Effector CD4-positive, alpha-beta T cell (primary cell): ENCODE measurements at places on chromosomes 2 and 18.

- no peak for DNase-seq
Measured at GRCh38 chr18:49880661-49881060, 67.3 kb upstream of the ACAA2 start.

DNA sequence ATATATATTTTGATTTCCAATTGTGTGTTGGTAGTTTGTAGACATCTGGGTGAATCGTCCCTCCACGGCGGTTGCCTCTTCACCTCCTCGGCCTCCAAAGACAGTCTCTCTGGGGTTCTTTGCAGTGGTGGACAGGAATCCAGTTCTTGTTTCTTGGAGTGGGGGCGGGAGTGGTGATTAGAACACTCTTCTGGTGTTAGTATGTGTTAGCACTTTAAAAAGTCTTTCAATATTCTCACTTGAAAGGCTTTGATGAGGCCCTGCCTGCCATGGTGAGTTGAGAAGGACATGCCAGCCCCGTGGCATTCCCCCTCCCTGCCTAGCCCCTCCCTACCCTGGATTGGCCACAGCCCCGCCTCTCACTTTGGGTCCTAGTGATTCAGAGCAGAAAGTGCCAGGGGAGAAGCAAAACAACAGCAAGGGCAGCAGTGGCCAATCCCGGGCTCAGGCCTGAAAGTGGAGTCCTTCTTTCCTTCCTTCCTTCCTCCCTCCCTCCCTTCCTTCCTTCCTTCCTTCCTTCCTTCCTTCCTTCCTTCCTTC, 316.8 kb upstream of the HS6ST1 start:
- no peak for DNase-seq

DNA sequence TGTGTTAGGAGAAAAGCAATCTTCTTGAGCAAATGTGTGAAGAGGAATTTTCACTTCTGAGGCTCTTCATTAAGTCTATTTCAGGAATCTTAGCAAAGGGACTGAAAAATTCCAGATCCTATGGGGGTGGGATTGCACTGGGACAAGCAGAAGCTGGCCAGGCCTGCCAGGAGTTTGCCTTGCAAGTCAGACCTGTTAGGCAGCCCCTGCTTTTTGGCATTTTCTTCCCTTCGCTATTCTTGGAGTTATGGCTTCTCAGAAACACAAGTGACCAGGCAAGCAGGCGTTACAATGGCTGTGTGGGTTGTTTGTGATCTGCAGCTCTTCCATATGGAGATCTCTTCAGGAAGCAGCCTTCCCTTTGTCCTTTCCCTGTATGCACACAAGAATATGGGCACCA, 8.0 kb upstream of the CCDC85A start:
- no peak for DNase-seq

GRCh38 chr18:58662118-58662517, 9.1 kb upstream of the MALT1 start:
- no peak for DNase-seq

DNA sequence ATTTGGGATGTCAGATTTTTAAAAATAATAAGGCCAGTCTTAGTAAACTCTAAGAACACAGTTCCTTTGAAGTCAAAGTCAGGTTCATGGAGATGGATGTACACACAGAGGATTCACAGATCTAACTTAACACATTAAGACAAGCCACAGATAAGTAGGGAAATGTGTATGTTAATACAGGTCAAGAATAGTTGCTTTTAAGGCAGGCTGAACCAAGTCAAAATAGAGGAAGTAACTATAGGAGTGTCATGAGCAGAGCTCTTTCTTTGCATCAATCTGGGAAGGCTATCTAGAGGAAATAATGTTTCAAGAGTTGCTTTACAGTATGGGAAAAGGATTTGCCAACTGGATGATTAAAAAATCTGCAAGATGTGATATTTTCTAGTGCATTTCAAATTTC, 128.0 kb upstream of the FBXO11 start:
- DNase-seq: no peak

DNA sequence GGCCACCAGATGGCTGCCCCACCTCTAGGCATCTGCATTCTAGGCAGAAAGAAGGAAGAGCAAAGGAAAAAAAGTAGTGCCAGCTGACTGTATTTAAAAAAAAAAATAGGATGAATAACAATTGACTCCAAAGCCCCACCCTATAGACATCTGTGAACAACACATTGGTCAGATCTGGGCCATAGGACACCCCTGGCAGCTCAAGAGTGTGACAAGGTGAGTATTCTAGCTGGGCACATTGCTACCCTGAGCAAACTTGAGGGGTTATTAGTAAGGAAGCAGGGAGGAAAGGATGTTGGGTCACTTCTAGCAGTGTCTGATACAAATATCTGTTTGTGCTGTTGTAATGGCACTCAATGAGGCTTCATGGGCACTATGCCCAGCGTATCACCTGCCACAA, 58.6 kb upstream of the NPAS2 start:
- DNase-seq: no peak

GRCh38 chr2:230775737-230776136, 63.1 kb downstream of the CAB39 start:
- no peak for DNase-seq

- no peak for DNase-seq
Measured at GRCh38 chr2:194319222-194319992, 1337.6 kb upstream of the SLC39A10 start.

- no peak for DNase-seq
Measured at GRCh38 chr2:168604252-168604651, 148.2 kb downstream of the CERS6 start.

GRCh38 chr2:119574864-119575263, 30.6 kb downstream of the CFAP221 start:
- DNase-seq: no peak

DNA sequence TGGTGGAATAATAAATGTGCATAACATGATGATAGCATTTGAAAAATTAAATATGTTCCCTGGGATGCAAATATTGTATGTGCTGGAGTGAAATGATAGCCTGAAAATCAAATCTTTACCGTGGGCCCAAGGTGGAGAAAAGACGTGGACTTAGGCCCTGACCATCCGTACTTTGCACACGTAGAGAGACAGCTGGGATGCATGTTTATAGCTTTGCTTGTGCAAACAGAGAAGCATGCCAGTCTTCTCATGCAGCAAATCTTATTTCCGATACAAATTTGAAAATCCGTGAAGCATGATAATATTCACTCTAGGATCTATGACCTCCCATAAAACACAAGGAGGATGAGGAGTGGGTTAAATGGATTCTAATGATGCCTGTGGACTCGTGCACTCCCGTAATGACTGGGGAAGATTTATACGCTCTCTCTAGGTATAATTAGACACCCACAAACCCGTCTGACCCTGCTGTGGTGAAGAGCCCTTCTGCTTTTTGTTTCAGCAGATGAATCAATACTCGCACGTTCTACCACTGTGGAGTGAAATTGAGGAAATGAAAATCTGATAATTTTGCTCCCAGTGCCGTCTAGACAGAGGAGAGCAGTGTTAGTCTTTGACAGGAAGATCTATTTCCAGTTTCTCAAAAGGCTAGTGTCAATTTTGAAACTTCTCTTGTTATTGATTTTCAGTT, 810.3 kb upstream of the SALL3 start:
- DNase-seq: no peak

- DNase-seq: no peak
Measured at GRCh38 chr2:22458440-22458839, 926.5 kb upstream of the KLHL29 start.

DNA sequence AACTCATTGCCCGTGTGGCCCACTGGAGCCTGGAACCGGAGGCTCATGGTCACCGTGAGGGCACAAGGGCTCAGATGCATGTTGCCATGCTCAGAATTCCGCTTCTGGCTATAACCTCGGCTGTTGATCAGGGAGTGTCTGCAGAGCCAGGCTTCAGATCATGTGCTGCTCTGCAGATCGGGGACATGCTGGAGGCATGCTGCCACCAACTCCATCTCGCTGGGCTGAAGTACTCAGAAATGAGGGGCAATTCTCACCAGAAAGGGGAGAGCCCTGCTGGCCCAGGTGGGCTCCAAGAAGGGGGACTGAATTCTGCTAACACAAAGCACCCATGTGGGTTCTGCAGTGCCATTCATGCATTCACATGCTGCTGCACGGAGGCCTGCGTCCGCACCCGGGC, 269.2 kb upstream of the PXDN start:
- DNase-seq: no peak

DNA sequence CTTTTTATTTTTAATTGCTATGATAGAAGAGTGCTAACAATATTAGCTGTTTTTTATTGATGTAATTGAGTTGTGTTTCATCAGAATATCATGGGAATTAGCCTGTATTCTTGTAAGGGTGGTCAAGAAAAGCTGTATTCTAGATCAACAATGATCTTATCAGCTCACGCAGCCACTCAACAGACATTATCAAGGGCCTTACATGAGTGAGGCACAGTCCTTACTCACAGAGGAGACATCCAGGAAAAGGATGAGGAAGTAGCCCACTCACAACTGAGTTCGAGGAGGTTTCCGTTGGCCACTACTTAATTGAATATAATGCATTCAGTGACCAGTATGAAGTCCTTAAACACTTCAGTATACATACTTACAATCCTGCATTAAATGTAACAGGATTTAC, 152.5 kb downstream of the AFF3 start:
- DNase-seq: no peak

GRCh38 chr2:58715344-58715743, 474.2 kb upstream of the FANCL start:
- DNase-seq: no peak

DNA sequence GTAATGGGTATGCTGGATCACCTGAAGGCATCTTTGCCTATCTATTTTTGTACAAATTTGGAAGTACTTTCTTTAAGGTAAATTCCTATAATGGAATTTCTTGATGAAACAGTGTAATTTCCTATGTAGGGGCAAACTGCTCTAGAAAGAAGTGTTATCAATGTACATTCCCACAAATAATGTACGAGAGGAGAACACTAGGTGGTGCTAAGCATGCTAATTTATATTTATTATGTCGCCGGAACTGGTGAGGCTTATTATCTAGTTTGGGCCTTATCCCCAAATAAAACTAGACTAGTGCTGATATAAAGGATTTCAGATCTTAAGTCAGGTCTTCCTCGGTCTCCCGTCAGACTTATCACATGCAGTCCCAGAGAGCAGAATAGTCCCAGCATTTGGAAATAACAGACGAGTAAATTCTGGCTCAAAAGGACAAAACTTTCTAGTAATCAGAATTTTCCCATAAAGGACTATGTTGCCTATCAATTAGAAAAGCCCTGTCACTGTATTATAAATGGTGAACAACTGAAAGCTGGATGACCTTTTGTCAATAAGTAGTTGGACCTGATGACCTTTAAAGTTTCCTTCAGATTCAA, 86.9 kb upstream of the RBBP8 start:
- DNase-seq: no peak

GRCh38 chr2:148802448-148803220, 72.4 kb upstream of the KIF5C start:
- no peak for DNase-seq

DNA sequence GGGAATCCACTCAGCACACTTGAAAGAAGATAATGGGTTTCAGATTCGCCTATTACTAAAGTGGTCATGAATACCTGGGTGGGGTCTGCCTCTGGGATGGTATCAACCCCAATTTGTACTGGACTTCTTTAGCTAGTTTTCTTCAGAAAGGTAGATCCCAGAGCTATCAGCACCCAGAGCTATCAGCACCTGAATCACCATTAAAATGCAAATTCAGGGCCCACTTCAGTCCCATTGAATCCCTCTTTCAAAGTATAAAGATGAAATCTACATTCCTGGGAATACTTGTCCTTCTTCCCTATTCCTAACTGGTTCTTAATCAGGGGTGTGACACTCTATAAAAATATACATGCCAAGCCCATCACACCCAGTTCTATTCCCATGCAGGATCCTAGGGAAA, 914.3 kb downstream of the DCC start:
- no peak for DNase-seq

DNA sequence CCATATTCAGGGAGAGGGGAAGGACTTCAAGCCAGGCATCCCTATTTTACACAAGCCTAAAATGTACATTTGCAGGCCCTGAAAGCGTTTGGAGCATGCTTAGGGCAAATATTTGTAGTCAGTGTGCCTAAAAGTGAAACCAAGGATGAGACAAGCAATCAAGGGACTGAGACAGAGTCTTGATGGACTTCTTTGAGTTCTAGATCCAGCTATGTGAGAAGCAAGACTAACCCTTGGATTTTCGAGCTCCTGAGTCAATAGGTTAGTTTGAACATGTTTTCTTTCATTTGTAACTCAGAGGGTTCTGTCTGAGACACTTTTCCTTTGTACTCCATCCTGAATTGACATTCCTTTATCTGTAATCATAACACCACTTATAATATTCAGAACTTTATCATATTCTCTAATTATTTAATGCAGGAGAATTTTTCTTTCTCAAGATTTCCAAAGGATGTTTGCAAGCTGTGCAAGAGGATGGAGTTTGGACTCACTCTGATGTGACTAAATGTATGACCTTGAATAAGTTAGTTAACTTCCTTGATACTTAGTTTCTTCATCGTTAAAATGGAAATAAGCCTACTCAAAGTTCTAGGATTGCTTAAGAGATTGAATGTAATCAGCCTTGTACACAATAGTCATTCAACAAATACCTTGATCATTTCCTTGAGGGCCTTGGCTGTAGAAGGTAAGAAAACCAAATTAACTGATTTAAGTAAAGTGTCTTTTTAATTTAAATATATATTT, 1237.8 kb upstream of the ZEB2 start:
- DNase-seq: no peak

DNA sequence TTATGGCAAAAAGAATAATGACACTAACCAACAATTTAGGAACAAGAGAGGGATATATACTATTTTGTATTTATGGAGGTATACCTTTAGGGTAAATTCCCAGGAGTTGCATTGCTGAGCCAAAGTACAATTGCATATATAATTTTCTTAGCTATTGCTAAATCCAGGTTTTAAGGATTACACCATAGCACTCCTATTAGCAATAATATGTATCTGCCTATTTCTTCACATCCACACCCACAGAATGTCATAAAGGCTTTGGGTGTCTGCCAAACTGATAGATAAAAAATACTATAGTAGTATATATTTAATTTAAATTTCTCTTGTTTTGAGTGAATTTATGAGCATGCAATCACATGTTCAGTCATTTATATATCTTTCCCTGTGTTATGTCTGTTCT, 11.5 kb upstream of the SERPINB13 start:
- DNase-seq: no peak

- no peak for DNase-seq
Measured at GRCh38 chr2:215419113-215419512, 16.8 kb downstream of the FN1 start.

DNA sequence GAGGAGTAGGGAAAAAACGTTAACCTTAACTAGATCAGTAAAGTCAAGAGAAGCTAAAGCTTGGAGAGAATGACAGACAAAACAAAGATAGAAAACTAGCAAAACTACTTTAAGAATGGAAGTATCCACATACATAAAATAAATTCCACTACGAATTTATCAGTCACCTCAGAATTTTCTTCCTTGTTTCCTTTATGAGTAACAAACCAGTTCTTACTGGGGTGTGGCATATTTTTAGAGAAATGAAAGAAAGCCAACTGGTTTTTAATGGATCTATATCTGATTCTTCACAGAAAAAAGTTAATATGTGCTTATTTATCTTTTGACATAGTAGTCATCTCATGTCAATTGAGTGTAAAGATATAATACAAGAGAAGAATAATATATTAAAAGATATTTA, 2033.7 kb upstream of the CELF4 start:
- DNase-seq: no peak
